ENCODE measurements at places on chromosomes 6 and 20. TPM values are rescaled to one million over a fixed set of nuclear protein-coding genes. Genes with fewer than 3 reads are reported as not detected.

The ZNF343 gene
- 0.58 TPM for total RNA-seq

The TOX2 gene
- 2.8 TPM for total RNA-seq

The HRH3 gene
- total RNA-seq = not detected

GRCh38 chr20:5718896-5719595 is 31.2 kb upstream of the SHLD1 start:
- no peak overlapping the region for H3K4me3 ChIP-seq
- no peaks in the 10 kb centered on the region for H3K36me3 ChIP-seq
- H3K27me3 ChIP-seq = no peaks in the 10 kb centered on the region
- no peak for DNase-seq
- H3K27ac ChIP-seq = no peak overlapping the region
- H3K4me1 ChIP-seq = peaks cover under 1% of the 10 kb centered on the region

DNA sequence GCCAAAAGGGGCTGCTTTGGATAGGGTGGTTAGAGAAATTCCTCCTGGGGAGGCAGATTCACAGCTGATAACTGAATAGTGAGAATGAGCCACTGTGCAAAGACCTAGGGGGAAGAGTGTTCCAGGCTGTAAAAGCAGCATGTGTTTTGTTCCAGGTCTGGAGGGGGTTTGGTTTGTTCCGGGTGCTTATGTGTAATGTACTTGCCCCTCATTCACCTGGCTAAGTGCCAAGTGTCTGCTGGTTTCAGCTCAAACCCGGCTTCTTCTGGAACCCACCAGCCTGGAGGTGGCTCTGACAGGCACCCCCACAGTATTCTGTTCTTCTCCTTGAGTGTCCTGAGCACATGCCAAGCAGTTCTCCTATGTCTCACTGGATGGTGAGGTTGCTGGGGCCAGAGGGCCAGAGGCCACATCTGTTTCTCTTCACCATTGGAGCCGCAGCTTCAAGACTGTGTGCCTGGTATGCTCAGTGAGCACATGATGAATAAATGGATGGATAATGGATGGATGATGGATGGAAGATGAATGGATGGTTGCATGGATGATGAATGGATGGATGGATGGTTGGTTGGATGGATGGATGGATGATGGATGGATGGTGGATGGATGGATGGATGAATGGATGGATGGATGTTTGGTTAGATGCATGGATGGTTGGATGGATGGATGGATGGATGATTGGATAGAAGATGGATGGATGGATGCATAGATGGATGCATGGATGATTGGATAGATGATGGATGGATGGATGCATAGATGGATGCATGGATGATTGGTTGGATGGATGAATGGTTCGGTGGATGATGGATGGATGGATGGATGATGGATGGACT is 227.6 kb downstream of the BMP7 start:
- H3K4me1 ChIP-seq = no peaks in the 10 kb centered on the region
- DNase-seq = no peak
- no peak overlapping the region for H3K4me3 ChIP-seq
- no peaks in the 10 kb centered on the region for H3K36me3 ChIP-seq

GRCh38 chr20:689947-690346 is 14.3 kb upstream of the SCRT2 start:
- H3K36me3 ChIP-seq = no peaks in the 10 kb centered on the region
- H3K27ac ChIP-seq = no peak overlapping the region
- no peaks in the 10 kb centered on the region for H3K4me1 ChIP-seq
- H3K4me3 ChIP-seq = no peak overlapping the region

DNA sequence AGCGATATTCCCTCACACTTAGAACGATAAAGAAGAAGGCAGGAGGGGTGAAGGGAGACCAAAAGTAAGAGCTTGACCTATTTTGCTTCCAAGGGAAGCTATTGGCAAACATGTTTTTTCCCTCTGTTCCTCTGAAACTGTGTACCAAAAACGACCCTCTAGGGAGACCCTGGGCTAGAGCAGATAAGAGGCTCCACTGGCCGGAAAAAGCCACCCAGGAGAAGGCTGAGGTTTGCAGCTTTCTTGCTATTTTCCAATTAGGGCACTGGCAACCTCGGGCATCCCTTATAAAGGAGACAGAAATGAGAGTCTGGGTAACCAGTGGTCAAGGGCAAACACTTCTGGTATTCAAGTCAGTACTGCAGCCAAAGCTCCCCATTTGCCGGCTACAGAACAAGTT is 168.0 kb downstream of the KIF16B start:
- no peak overlapping the region for H3K27ac ChIP-seq
- no peak for DNase-seq
- H3K27me3 ChIP-seq = no peaks in the 10 kb centered on the region
- H3K4me3 ChIP-seq = no peak overlapping the region
- H3K36me3 ChIP-seq = peaks cover 11% of the 10 kb centered on the region
- H3K4me1 ChIP-seq = no peaks in the 10 kb centered on the region

DNA sequence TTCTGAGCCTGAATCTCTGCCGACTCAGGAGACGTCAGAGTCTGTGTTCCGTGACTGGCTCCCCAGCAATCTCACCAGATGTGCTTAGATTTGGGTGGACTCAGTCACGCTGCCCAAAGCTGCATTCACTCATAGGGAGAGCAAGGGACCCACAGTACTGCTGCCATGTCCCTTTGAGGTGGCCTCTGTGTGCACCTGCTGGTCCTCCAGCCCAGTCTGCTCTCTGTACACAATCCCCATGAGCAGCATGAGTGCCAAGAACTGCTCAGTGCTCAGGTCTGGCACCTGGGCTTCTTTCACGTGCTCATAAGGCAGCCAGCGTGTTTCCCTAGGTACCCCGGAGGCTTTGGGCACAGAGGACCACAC is 44.2 kb upstream of the TIAM2 start:
- H3K4me1 ChIP-seq = no peaks in the 10 kb centered on the region
- no peaks in the 10 kb centered on the region for H3K27me3 ChIP-seq
- peaks cover 12% of the 10 kb centered on the region for H3K36me3 ChIP-seq
- H3K27ac ChIP-seq = no peak overlapping the region
- no peak for DNase-seq
- H3K4me3 ChIP-seq = no peak overlapping the region

DNA sequence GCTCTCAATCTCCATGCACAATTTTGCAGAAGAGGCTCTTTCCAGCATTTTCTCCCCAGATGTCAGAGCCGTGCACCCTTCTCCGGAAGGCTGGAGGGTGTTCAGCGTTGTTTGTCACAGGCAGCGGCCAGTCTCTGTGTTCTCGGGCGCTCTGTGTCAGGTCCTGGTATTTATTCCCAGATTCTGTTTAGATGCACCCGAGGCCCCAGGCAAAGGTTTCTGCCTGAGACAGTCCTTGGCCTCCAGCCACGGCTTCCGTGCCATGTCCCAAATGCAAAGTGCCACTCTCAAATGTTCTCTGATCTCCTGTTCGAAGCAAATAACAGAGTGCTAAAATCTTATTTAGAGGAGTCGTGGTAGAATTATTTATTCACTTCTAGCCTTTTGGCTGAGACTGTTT is 140.3 kb upstream of the AGPAT4 start:
- DNase-seq = no peak
- H3K4me1 ChIP-seq = no peaks in the 10 kb centered on the region
- H3K27me3 ChIP-seq = no peaks in the 10 kb centered on the region
- H3K27ac ChIP-seq = no peak overlapping the region

DNA sequence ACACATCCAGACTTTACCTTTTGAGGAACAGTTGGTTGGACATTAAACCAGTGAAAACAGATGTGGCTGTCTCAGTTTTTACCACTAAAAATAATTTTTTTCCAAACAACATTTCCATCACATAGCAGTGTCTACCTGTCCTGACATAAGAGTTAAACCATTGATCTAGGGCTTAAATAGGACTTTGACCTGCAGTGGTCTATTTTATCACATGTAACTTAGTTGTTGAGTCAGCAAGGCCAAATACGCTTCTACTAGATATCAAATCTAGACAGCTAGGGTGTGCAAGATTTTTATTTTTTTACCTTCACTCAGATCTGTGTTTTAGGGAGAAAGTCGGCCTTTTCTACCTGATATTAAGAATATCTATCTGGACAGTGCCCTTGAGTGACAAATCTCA is 88.8 kb upstream of the ZFP64 start:
- H3K27me3 ChIP-seq = no peaks in the 10 kb centered on the region
- no peaks in the 10 kb centered on the region for H3K4me1 ChIP-seq
- H3K36me3 ChIP-seq = no peaks in the 10 kb centered on the region
- H3K4me3 ChIP-seq = no peak overlapping the region
- no peak for DNase-seq
- H3K27ac ChIP-seq = no peak overlapping the region

GRCh38 chr6:40852779-40853373 is 186.1 kb downstream of the UNC5CL start:
- no peak for DNase-seq
- no peaks in the 10 kb centered on the region for H3K4me1 ChIP-seq
- no peak overlapping the region for H3K4me3 ChIP-seq
- no peak overlapping the region for H3K27ac ChIP-seq
- H3K27me3 ChIP-seq = no peaks in the 10 kb centered on the region

GRCh38 chr6:108222504-108222903 is 38.3 kb downstream of the SNX3 start:
- peaks cover 5% of the 10 kb centered on the region for H3K36me3 ChIP-seq
- peaks cover 15% of the 10 kb centered on the region for H3K4me1 ChIP-seq
- no peak overlapping the region for H3K27ac ChIP-seq
- DNase-seq = no peak
- no peak overlapping the region for H3K4me3 ChIP-seq

GRCh38 chr6:97632341-97632740 is 349.3 kb upstream of the MMS22L start:
- no peak for DNase-seq
- no peak overlapping the region for H3K27ac ChIP-seq
- H3K4me3 ChIP-seq = no peak overlapping the region
- no peaks in the 10 kb centered on the region for H3K27me3 ChIP-seq
- H3K4me1 ChIP-seq = no peaks in the 10 kb centered on the region

GRCh38 chr6:149211046-149211571 is 106.4 kb upstream of the TAB2 start:
- DNase-seq = no peak
- no peak overlapping the region for H3K4me3 ChIP-seq
- H3K27ac ChIP-seq = peak overlapping the region; percentile 16
- H3K27me3 ChIP-seq = peaks cover 5% of the 10 kb centered on the region

- no peak overlapping the region for H3K4me3 ChIP-seq
- H3K4me1 ChIP-seq = no peaks in the 10 kb centered on the region
- H3K36me3 ChIP-seq = no peaks in the 10 kb centered on the region
- H3K27ac ChIP-seq = no peak overlapping the region
Measured at GRCh38 chr20:9202420-9203080, 133.7 kb downstream of the PLCB4 start.

- H3K4me3 ChIP-seq = no peak overlapping the region
- no peaks in the 10 kb centered on the region for H3K36me3 ChIP-seq
- H3K27me3 ChIP-seq = no peaks in the 10 kb centered on the region
- DNase-seq = no peak
- no peak overlapping the region for H3K27ac ChIP-seq
- no peaks in the 10 kb centered on the region for H3K4me1 ChIP-seq
Measured at GRCh38 chr6:78482801-78483552, 384.4 kb upstream of the IRAK1BP1 start.

DNA sequence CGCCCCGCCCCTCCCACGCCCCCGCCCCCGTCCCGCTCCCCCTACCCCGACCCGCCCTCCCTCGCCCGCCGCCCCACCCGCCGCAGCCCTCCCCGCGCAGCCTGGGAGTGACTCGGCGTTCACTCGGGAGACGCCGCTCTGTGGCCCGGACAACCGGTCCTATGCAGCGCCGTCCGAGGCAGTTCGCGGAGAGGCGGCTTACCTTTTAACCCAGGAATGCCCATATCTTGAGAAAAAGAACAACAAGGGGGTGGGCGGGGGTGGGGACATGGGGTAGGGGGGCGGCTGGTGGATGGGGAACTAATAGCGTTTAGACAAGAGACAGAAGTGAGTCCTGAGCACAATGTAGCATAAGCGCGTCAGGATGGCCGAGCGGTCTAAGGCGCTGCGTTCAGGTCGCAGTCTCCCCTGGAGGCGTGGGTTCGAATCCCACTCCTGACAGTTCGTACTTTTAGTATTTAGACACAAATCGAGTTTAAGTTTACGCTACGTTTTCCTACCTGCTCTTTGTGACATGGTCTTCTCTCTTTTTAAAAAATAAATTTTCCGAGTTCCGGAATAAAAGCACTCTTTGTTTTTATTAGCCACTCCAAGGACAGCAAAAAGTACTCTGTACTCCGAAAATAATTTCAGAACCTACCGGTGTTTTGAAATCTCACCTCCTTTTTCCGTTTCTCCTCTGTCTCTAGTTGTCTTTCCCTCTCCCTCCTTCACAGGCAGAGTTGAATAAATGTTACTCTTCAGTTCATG is 17.1 kb upstream of the HMGN4 start:
- no peaks in the 10 kb centered on the region for H3K27me3 ChIP-seq
- H3K4me3 ChIP-seq = peak overlapping the region; percentile 57
- H3K4me1 ChIP-seq = no peaks in the 10 kb centered on the region
- peak overlapping the region; percentile 99 for H3K27ac ChIP-seq
- no peaks in the 10 kb centered on the region for H3K36me3 ChIP-seq
- DNase-seq = peak; percentile 95

DNA sequence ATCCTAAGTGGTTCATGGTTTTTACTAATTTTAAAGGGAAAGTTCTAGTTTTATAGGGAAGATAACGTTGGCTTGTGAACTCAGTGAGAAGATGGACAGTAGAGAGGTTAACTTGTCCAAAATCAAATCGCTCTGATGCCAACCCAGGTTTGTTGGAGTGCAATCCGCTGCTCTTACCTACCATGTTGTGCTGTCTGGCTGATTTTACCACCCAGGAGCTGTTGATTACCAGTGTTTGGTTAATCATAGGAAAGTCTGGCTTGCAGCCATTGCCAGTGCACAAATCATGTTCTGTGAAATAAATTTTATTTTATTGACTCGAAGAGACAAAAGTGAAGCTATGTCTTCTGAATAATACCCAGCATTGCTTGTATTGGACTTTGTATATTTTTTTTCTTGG is 92.4 kb downstream of the PLCB4 start:
- no peak overlapping the region for H3K27ac ChIP-seq
- no peaks in the 10 kb centered on the region for H3K27me3 ChIP-seq
- no peaks in the 10 kb centered on the region for H3K36me3 ChIP-seq
- DNase-seq = peak; percentile 30
- H3K4me1 ChIP-seq = peaks cover 35% of the 10 kb centered on the region
- H3K4me3 ChIP-seq = no peak overlapping the region

DNA sequence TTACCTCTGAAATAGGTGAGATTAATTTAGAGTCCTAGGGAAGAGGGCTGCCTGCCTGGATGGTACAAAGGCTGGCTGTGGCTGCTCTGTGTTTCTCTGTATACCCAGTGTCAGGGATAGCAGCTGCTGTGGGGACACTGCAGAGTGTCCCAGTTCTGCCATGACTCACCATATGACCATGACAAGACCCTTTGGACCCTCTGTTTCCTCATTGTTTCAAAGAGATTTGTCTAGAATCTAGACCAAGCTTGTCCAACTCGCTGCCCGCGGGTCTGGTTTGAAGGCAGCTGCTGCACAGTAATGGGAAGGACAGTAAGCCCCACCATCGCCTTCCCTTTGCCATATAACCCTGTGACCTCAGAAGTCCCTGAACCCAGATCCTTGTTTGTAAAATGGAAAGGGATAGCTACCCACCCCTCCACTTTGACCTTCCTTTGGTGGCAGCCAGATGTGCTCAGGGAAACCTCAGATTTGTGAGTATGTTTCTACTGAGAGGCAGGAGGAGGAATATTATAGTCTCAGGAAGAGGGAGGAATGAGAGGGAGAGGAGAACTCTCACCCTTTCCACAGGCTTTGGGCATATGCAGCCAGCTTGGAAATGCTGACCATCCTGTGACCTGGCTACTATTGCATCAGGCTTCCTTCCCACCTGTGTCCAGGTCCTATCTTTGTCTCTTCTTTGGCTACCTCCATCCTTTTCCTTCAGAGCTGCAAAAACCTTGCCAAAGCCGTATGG is 14.0 kb downstream of the PLCG1 start:
- H3K4me1 ChIP-seq = peaks cover 39% of the 10 kb centered on the region
- no peak overlapping the region for H3K27ac ChIP-seq
- H3K4me3 ChIP-seq = no peak overlapping the region
- H3K36me3 ChIP-seq = no peaks in the 10 kb centered on the region
- no peaks in the 10 kb centered on the region for H3K27me3 ChIP-seq
- DNase-seq = no peak

All from stomach (tissue), 19 donors.